Large intestine (tissue), 12 donors: ENCODE measurements at places on chromosomes 11 and 22. TPM values are rescaled to one million over a fixed set of nuclear protein-coding genes. Genes with fewer than 3 reads are reported as not detected.

OR8D1 gene
- polyA plus RNA-seq: under 0.01 TPM

CDC45 gene
- polyA plus RNA-seq: 8.7 TPM

ISX gene
- 74.1 TPM for polyA plus RNA-seq

THRSP gene
- polyA plus RNA-seq: 0.10 TPM

TUB gene
- polyA plus RNA-seq: 15.2 TPM

ART1 gene
- not detected for polyA plus RNA-seq

UBQLNL gene
- polyA plus RNA-seq: 0.70 TPM

GDPD4 gene
- 5.1 TPM for polyA plus RNA-seq

BIK gene
- 2.1 TPM for polyA plus RNA-seq

ME3 gene
- 25.0 TPM for polyA plus RNA-seq

C11orf21 gene
- polyA plus RNA-seq: 22.7 TPM

ANGPTL5 gene
- 0.06 TPM for polyA plus RNA-seq

POU2AF3 gene
- polyA plus RNA-seq: 17.2 TPM

ZNF280A gene
- not detected for polyA plus RNA-seq

PATE2 gene
- polyA plus RNA-seq: 0.07 TPM

AMOTL1 gene
- 15.5 TPM for polyA plus RNA-seq

TXNRD2 gene
- polyA plus RNA-seq: 22.5 TPM

EIF3F gene
- 357 TPM for polyA plus RNA-seq

SCN4B gene
- polyA plus RNA-seq: 4.2 TPM

PHOX2A gene
- 8.3 TPM for polyA plus RNA-seq

OR2AG2 gene
- 0.06 TPM for polyA plus RNA-seq

LGALS12 gene
- polyA plus RNA-seq: 0.13 TPM

TLCD5 gene
- 5.4 TPM for polyA plus RNA-seq

TYR gene
- not detected for polyA plus RNA-seq
